ENCODE measurements at places on chromosomes 16 and 17. TPM values are rescaled to one million over a fixed set of nuclear protein-coding genes. Genes with fewer than 3 reads are reported as not detected.

The PDE6G gene
- total RNA-seq, result not detected

The TADA2A gene
- total RNA-seq, result 18.5 TPM

The ANKRD40CL gene
- total RNA-seq, result not detected

The IL21R gene
- 1.4 TPM for total RNA-seq

The ADGRG3 gene
- 1.0 TPM for total RNA-seq

The PRM2 gene
- not detected for total RNA-seq

The SPATA22 gene
- not detected for total RNA-seq

The HOXB6 gene
- total RNA-seq, result 0.92 TPM

The SLC5A11 gene
- total RNA-seq, result not detected

The KRT12 gene
- not detected for total RNA-seq

The NUDT7 gene
- 46.8 TPM for total RNA-seq

The KRTAP2-2 gene
- not detected for total RNA-seq

The SMIM36 gene
- total RNA-seq, result not detected

The ZNF19 gene
- 2.6 TPM for total RNA-seq

The PYY gene
- total RNA-seq, result not detected

The CD19 gene
- total RNA-seq, result not detected

The HSD11B2 gene
- 0.27 TPM for total RNA-seq

The IL32 gene
- 32.3 TPM for total RNA-seq

The C17orf107 gene
- total RNA-seq, result 0.46 TPM

The TPSG1 gene
- not detected for total RNA-seq

The KIF18B gene
- 0.13 TPM for total RNA-seq

The CASKIN1 gene
- total RNA-seq, result 1.2 TPM

The KRTAP2-3 gene
- not detected for total RNA-seq

The ABCC6 gene
- total RNA-seq, result 0.38 TPM

The UTS2R gene
- total RNA-seq, result 0.51 TPM

The RTN4RL1 gene
- 0.32 TPM for total RNA-seq

The BEAN1 gene
- 2.8 TPM for total RNA-seq

The JMJD6 gene
- 60.7 TPM for total RNA-seq

The C17orf50 gene
- not detected for total RNA-seq

The PARD6A gene
- 3.4 TPM for total RNA-seq

The SOX9 gene
- total RNA-seq, result 24.0 TPM

The PRSS22 gene
- not detected for total RNA-seq

The RPL13 gene
- 882 TPM for total RNA-seq

The CCDC154 gene
- total RNA-seq, result 0.94 TPM

The YPEL2 gene
- total RNA-seq, result 59.4 TPM
